SHP77 treated with DMSO at 0.1 percent for 48 hours (cell line): ENCODE measurements at places on chromosomes 3 and 15.

GRCh38 chr15:74807282-74807681 lies 5.4 kb upstream of the LMAN1L start:
- no peak for DNase-seq

DNA sequence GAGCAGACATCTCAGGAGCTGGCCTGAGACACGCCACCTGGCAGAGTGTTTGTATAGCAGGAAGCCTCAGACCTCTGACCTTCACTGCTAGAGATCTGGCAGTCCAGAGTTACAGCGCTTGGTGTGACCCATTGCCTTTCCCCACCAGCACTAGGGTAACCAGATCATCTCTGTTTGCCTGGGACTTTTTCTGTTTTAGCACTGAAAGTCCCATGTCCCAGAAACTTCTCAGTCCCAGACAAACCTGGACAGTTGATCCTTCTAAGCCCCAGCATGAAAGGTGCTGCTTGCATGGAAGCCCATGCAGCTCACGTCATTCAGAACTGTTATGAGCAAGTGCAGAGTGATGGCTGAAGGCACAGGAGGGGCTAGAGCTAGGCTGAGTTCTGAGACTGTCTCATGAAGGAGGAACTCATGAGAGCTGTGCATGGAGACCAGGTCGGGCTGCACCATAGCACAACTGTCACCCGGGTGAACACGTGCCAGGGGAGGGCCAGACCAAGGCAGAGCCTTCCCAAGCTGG lies 18.2 kb upstream of the AHSG start:
- DNase-seq: no peak

- DNase-seq: no peak
Observed at GRCh38 chr15:46293550-46293949, 658.7 kb downstream of the SQOR start.

DNA sequence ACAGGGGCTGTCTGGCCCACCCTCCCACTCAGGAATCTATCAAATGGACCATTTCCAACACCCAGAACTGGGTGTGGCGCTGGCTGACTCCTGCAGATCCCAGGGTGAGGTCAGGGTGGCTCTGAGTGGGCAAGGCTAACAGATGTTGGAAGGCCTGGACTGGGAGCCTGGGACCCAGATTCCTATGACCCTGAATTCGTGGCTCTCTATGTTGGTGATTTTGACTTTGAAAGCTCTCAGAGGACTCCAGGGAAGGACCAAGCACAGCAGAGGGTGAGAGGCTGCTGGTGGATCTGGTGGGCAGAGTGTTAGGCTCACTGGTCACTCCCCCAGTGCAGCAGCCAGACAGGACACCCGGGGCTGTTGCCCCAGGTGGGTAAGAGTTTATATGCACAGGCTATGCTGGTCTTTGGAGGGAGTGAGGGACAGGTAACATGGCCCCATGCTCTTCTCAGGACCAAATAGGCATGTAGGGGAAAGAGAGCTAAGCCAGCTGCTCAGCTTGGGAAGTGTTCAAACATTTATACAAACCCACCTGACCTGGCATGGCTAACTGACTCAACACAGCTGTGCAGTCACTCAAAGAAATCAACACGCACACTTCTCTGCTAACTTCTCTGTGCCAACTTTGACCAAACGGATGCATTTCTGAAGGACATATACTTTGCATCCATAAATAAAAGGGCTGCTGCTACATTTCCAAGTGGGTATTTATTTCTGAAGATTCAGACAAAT lies 62.6 kb upstream of the RAB6B start:
- DNase-seq: no peak

GRCh38 chr15:26166429-26166828 lies 303.3 kb upstream of the ATP10A start:
- DNase-seq: no peak

DNA sequence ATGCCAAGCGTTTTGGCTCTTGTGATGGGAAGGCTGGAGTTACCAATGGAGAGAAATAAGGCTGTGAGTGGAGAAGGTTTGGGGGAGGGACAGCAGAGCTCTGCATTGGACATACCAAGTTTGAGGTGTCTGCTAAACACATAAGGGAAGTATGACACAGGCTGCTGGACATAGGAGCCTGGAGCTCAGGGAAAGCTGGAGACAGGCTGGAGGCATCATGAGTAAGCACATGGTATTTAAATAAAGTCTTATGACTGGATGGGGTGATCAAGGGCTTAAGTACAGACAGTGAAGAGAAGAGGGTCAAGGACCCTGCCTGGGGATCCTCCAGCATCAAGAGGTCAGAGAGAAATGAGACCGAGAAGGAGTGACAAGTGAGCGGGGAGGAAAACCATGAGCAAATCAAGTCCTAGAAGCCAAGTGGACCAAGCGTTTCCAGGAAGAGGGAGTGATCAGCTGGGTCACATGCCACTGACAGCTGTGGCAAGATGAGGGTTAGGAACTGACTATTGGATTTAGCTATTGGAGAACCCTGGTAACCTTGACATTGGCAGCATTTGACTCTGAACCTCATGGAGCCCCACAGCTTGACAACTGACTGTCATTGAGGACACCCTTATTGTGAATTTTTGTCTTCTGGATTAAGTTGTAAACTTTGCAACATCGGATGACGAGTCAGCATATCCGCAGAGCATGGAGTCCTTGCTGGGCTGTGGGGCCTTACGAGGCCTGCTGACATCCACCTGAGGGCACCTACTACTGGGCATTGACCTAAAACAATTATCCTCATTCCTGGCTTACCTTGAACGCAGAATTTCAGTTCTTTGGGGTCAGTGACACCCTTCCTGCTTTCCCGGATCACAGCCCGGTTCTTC lies 78.7 kb upstream of the ETV5 start:
- no peak for DNase-seq

- no peak for DNase-seq
Observed at GRCh38 chr3:18246336-18247060, 178.6 kb downstream of the SATB1 start.

DNA sequence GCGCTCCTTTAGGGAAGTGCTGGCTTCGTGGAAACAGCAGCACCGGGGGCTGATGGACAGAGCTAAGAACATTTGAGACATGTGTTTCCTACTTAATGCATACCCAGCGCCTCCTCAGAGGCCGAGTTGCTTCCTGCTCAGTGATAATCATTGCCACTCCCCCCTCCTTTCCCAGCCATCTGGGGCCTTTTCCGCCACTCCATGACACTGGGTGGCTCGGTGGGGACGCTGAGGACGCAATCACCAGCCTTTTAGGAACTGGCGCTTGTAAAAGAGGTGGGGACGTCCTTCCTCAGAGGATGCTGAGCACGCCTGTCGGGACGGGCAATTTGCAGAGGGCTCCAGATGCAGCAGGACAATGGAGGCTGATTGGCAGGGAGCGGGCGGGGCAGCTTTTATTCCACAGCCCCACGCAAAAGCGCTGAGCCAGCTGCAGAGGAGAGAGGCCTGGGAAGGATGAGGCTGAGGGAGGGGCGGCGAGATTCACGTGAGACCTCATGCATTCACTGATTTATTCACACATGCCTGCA lies 22.2 kb upstream of the IQSEC1 start:
- DNase-seq: no peak

DNA sequence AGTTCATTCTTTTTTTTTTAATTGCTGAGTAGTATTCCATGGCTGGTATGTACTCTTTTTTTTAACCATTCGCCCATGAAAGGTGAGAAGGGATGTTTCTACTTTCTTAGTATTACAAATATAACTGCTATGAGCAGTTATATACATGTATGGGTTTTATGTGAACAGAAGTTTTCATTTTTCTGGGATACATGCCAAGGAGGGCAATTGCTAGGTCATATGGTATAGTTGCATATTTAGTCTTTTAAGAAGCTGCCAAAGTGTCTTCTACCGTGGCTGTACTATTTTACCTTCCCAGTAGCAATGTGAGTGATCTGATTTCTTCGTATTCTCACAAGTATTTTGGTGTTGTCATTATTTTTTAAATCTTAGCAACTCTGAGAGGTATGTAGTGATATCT lies 11.2 kb upstream of the KLHL40 start:
- no peak for DNase-seq
